Stimulated activated CD4-positive, alpha-beta T cell treated with anti-CD3 and anti-CD28 coated beads, Interleukin-2, amount 100 ng/mL, for 24 hours (primary cell): ENCODE measurements at places on chromosomes 5 and 9.

DNA sequence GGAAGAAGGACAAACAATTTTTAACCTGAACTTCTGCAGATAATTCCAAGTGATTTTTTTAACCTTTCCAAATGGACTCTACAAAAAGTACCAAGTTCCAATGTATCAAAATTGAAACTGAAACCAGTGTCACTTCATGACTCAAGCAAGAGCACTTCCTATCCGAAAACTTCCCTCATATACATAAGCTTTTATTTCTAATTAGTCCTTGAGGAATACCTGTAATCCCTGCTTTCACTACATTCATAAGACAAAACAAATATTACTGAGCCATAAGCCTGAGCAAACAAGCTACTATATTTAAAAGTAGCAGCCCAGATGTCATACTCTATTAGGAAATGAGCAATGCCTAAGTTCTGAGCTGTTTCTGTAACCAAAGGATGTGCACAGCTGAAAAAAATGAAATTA, 224.4 kb downstream of the EBF1 start:
- no peak for DNase-seq

DNA sequence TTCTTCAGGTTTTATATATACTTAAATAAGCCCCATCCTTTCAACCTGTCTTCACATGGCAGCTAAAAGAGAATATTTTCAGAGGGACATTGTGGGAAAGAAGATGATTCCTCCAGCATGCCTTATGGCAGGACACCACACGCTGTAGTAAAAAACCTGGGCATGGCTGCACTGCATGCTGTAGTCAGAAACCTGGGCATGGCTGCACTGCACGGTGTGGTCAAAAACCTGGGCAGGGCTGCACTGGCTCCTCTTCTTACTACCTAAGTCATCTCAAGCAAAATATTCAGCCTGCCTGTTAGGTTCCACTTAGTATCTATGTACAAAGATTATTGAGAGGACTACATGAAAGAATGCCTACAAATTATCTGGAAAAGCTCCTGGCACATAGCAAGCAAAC, 153.6 kb downstream of the BRINP1 start:
- DNase-seq: no peak

DNA sequence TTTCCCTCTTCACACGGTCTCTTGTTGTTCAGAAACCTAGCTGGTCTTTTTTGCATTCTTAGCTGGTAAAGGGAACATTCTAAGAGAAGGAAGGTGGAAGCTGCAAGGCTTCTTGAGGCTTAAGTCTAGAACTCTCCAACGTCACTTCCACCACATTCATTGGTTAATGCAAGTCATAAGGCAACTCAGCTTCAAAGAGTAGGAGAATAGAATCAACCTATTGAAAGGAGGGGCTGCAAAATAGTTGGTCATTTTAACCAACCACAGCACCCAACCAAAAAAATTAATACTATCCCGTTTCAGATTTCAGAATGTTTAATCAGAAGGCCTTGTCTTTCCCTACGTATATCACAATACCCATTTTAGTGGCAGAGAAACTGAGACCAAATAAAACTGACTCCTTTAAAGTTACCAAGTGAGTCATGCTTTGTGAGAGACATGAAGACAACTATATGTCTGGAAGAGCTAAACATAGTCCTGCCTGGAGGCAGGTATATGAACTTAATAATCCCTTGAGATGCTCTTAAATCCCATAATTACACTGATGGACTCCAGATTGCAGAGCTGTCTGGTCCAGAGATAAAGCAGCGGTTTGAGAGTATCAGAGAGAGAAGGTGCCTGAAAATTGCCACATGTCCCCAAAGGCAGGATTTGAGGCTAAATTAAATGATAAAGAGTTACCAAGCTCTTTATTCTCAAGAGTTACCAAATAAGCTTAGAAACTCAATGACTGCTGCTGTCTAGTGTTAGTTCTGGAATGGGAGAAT, 14.4 kb downstream of the DOCK8 start:
- DNase-seq: no peak

DNA sequence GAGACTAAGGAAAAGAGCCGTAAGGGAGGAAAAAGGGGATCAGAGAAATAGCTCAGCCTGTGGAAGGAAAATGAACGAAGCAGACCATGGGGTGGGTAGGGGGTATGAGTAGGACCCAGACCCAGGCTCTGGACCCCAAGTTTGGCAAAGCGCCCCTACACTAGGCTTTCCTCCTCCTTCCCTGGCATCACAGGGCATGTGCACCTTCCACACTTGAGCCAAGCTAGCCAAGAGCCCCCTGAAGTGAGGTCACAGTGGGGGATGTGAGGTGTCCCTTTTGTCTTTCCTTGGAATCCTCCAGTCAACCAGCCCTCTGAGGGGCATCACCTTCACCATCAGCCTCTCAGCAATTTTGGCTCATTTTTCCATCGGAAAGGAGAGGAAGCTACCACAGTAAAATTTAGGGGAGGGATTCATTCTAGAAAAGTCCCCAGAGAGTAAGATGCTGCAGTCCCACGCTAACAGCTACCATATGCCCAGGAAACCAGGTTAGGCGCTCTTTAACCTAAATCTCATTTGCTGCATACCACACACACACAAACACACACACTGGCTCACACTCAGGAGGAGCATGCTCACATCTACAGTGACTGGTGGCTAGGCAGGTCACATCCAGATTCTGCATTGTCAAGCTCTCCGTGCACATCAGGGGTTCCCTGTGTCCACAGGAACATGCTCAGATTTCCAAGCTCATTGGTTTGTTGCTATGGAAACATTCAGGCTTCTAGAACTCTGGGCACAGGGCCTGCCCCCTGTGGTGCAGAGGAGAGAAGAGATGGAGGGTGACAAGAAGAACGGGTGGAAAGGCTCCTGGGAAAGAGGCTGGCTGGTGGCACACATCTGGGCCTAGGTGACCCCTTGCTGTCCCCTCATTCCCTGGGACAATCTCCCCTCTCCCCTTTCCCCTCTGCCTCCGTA, 9.9 kb downstream of the REEP2 start:
- DNase-seq: no peak

DNA sequence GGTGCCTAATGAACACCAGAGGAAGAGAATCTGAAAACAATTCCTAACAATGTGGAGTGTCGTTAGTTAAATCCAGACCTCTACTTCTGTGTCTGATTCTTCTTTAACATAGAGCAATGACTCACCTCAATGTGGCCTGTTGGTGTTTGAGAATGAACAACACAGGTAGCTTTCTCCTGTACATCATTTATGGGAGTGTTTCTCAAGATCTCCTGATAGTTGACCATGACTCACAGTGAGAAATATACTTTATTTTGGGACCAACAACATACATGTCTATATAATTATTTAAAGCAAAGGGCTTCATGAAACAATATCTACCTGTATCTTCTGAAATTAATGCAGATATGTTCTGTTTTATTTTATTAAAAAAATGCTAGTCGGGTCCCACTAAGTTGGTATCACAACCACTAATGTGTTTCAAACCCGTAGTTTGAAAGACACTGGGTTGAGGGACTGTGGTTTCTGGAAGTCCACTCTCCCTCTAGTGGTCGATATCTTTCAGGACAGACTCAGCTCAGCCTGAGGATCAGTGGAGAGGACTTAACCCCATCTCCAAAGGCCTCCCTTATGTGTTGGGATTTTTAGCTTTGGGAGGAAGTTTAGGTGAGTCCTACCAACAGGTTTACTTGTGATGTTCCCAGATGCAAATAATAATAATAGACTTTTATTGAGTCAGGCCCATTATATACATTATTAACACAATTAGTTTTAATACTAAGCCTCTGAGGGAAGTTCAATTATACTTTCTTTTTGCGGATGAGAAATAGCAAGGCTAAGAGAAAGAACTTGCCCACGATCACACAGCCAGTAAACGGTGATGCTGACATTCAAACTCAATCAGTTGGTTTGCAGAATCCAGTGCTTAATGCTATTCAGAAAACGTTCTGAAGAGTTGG, 70.0 kb upstream of the KLF9 start:
- DNase-seq: no peak

DNA sequence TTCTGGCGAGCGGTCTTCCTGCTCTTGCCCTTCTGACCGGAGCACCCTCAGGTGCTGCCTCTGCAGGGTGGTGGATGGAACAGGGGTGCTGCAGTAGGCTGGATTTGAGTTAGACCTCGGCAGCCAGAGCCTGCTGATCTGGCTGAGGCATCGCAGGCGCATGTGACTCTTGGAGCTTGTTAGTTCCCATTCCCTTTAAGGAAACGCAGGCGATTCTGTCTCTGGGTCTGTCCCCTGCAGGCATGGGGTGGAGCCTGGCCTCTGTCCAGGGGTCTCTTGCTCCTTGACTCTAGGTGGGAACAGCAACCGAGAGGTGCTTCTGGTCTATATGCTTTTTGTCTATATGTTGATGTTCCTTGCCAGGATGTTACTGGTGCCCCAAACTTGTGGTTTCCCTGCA, 3.1 kb downstream of the WNK2 start:
- DNase-seq: no peak

- DNase-seq: no peak
Observed at GRCh38 chr5:32339198-32339597, 26.5 kb upstream of the MTMR12 start.

GRCh38 chr5:52148679-52149078, 639.0 kb upstream of the ITGA1 start:
- DNase-seq: no peak

- no peak for DNase-seq
Observed at GRCh38 chr9:129619787-129620668, 873 bp downstream of the C9orf50 start.

DNA sequence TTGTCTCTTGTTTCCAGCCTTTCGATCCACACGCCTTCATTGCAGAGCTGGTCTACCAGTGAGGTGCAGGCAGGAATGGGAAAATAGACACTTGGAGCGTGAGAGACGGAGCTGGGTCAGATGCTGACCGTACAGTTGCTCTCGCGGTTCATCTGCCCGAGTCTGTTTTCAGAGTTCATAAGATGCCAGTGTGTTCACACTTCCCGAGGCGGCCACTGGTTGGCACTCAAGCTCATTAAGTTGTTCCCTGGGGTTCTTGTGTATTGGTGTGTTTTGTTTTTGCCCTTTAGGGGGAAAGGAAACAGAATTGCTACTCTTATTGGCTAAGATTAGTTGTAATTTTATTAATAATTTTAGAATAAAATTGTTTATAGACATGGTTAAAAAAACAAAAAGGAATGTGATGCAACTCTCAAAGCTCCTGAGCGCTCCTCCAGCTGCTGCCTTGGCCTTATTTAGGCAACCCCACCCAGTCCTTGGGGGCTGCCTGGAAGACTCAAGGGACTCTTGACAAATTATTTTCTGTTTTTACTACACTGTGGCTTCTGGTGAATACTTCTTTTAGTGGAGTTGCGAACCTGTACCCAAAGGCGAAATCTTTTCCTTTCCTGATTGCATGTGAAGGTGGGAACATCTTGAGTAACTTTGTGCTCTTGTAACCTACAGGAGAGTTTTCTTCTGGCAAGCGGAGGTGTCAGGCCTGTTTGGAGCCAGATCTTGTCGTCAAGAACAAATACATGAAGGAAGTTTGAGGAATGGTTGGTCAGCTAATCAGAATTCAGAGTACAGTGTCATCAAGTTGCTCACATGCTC, 146.1 kb downstream of the MAST4 start:
- peak; percentile 3 for DNase-seq

DNA sequence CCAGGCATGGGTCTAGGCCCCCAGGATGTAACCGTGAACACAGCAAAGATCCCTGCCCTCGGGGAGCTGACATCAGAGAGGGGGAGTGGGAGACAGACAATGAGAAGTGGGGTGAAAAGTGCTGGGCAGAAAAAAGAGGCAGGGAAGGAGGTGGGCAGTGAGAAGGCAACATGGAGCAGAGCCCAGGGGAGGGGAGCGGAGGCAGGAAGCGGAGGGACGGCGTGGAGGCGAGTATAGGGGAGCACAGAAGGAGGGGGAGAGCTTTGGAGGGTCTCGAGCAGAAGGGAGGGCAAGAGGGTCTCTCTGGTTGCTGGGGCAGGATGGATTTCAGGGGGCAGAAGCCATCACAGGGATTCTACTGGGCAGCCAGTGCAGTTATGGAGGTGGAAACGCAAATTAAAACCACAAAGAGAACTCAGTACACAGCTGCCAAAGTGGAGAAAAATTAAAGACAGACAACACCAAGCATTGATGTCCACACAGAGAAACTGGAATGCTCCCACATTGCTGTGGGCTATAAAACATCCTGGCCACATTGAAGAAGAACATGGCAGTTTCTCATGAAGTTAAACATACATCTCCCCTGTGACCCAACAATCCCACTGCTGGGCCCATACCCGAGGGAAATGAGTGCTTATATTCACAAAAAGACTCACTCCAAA, 21.1 kb upstream of the LAMC3 start:
- DNase-seq: no peak

DNA sequence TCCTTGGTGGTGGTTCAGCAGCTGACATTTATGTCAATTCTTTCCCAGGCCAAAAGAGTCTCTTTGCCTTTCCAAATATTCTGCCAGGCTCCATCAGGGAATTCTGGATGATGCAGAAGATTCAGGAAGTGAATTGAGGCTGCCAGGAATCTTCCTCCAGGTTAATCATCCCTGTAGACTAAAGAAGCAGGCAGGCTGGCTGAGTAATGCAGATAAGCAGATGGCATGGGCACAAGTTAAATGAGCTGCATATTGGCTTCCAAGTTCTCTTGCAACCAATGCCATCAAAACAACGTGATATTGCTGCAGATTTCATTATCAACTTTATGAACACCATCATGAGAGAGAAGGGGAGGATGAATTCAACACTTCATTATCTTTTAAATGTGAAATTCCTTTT, 324.5 kb downstream of the KCNN2 start:
- DNase-seq: no peak

GRCh38 chr5:172322028-172322965, 38.7 kb upstream of the UBTD2 start:
- no peak for DNase-seq

DNA sequence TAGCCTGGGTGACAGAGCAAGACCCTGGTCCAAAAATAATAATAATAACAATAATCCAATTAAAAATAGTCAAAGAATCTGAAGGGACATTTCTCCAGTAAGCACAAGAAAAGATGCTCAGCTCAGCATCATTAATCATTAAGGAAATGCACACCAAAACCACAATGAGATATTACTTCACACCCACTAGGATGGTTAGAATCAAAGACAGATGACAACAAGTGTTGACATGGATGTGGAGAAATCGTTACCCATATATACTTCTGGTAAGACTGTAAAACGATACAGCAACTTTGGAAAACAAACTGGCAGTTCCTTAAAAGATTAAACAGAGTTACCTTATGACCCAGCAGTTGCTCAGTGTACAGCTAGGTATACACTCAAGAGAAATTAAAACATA, 5.3 kb upstream of the FANCG start:
- no peak for DNase-seq

- DNase-seq: no peak
Observed at GRCh38 chr5:124701873-124702425, 44.5 kb downstream of the ZNF608 start.

GRCh38 chr5:89275066-89275855, 392.3 kb upstream of the MEF2C start:
- DNase-seq: no peak

DNA sequence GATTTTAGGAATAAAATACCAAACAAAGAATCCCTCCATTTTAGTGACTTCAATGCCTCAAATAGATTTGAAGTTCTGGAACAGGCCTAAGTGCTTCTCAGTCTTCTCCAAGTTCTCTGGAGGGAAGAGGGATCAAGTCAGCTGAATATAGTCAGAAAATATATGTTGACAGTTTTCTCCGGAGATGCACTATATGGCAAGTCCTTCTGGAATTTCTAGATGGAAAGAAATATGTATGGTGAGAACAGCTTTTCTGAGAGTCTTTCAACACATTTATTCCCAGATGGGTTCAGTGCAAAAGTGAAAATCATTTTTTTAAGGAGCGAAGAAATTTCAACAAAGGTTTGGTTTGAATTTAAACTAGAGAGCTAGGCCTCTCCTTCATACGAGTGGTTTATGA, 317.4 kb upstream of the SLC30A5 start:
- DNase-seq: no peak
